Hepatic stellate cell (primary cell): ENCODE measurements at places on chromosomes 6 and 20.

- no peak for DNase-seq
Observed at GRCh38 chr20:1182106-1182505, 2.7 kb downstream of the TMEM74B start.

DNA sequence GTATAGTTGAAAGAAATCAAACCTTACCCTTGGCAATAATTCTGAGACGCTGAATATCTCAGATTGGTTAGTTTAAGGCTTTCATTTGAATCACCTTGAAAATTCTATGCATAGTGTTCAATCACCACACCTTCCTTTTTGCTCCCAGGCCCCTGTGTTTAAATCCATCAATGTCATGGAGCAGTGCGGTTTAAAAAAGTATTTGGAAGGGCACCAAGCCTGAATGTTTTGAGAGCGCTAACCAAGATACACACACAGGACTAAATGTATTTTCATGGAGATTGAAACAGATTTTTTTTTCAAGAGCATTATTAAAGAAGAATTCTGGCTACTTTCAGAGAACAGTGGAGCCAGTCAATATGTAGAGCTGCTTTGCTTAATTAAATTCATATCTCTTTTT lies 195.7 kb downstream of the CENPW start:
- DNase-seq, result no peak

DNA sequence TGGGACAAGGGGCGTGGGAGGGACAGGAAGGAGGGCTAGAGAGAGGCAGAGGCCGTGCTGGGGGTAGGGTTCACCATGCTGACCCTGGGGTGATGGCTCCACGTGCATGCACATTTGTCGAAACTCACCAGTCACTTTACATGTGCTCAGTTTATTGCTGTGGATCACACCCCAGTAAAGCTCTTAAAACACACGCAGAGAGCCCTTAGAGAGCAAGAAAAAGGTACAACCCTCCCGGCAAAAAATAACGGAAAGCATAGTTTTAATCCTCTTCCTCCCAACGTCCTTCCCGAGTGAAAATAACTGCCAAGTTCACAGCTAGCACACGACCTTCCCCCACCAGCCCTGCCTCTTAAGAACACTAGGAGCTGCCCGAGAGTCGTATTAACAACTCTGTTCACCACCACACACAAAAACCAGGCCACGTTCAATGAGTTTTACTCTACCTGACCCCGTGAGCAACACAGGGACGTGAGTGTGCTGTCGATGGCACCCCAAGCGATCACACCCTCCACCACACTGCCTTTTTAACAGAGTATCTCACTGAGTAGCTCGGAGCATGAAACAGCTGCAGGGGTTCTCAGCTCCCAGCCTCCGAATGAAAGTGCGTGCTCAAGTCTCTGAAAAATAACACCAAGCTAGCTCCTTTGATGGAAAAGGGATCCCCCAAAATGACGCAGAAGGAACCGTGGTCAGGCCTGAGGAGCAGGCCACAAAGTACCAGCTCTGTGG lies 39.7 kb downstream of the TAF4 start:
- DNase-seq, result peak; percentile 64

DNA sequence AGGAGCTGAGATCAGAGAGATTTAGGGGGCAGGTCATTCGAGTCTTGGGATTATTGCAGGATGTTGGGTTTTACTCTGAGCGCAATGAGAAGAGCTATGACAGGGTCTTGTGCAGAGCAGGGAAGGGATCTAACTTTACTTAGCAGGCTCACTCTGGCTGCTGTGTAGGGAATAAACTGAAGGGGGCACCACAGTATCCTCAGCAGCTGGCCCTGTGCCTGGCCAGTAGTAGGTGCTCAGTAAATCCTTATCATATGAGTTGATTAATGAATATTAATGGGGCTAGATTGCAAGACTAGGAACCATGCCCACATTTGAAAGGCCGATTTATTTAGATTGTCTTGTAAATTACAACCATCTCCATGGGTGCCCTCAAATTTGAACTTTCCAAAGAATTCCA lies 4.6 kb upstream of the MDGA1 start:
- no peak for DNase-seq

- no peak for DNase-seq
Observed at GRCh38 chr6:148265054-148265453, 77.6 kb upstream of the SASH1 start.

GRCh38 chr20:37190354-37191112 lies 11.2 kb upstream of the MROH8 start:
- no peak for DNase-seq

GRCh38 chr6:84409911-84410310 lies 182.5 kb upstream of the CEP162 start:
- DNase-seq, result no peak

DNA sequence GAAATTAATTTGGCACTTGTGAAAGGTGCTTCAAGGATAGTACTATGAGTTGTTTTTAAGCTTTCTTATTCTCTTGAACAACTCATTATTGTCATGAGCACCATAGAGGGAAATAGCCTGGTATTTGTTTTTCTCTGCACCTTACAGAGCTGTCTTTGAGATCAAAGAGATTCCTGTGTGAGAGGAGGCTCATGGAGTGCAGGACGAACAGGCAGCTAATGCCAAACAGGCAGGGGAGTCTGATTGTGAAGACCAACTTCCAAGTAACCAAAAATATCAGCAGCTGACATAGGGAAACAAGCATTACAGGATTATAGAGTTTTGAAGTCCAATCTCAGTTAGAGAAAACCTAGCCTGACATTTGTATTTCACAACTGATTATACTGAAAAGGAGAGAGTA lies 110.6 kb upstream of the TENT5A start:
- no peak for DNase-seq

GRCh38 chr6:163489584-163489983 lies 75.1 kb downstream of the QKI start:
- DNase-seq, result no peak

GRCh38 chr6:16519265-16520242 lies 241.7 kb downstream of the ATXN1 start:
- DNase-seq, result no peak

DNA sequence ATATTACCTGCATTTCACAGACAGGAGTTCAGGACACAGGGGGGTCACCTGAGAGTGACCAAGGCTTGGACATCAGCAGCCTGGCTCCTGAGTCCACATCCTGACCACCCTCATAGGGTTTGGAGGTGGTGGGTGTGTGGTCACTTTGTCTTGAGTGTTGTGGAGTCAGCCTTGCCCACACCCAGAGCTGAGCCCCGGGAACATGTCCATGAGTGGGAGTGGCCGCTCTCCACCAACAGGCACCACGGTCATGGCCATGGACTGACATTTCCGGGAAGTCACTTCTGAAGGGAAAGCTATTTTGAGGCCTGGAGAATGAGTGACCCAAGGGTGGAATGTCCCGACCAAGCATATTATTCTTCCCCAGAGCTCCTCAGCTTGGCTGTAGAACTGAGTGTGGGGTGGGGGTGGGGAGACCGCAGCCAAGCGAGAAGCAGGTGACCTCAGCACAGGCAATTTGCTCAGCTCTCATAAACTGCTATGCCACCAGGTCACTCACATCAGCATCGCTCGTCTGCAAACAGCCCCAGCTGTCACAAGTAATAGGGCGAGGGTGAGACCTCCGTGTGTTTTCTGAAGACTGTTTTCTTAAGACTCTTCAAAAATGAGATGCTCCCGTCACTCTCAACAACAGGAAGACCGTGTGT lies 348.6 kb upstream of the CDH4 start:
- DNase-seq, result no peak

DNA sequence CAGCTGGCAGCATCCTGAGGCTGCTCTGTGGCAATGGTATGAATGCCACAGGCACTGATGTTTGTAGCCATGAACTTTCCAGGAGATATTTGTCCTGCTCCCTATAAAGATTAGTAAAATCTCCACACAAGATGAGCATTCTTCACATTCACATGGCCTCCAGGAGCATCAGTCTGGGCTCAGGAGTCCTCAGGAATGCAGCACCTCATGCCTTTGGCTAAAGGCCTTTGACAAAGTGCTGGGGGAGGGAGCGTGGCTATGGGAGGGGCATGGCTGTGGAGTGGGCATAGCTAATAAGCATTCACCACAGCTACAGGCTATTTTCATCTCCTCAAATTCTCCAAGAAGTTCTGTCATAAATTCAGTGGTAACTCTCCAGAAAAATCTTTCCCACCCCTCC lies 90.5 kb upstream of the LY86 start:
- no peak for DNase-seq

- no peak for DNase-seq
Observed at GRCh38 chr6:51910851-51911250, 176.6 kb downstream of the PKHD1 start.

DNA sequence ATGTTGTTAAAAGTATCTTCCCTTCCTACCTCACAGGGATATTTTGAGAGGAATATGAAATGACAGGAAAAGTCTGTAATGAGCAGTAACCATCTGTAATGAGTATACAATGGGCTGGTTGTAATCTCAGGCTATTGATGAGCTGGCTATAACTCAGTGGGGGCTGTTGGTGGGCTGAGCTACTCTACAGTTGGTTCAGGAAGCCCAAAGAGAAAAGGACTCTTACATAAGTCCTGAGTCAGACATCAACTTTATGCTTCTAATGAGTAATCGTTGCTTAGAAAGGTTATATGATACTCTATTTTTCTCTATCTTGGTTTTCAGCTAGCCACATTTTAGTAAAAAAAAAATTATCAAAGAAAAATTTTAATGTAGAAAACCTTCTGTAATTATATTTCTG lies 26.4 kb downstream of the ZNF391 start:
- DNase-seq, result no peak

GRCh38 chr6:294656-295565 lies 2.6 kb downstream of the DUSP22 start:
- no peak for DNase-seq

- DNase-seq, result no peak
Observed at GRCh38 chr20:21528870-21529269, 15.0 kb upstream of the NKX2-2 start.

DNA sequence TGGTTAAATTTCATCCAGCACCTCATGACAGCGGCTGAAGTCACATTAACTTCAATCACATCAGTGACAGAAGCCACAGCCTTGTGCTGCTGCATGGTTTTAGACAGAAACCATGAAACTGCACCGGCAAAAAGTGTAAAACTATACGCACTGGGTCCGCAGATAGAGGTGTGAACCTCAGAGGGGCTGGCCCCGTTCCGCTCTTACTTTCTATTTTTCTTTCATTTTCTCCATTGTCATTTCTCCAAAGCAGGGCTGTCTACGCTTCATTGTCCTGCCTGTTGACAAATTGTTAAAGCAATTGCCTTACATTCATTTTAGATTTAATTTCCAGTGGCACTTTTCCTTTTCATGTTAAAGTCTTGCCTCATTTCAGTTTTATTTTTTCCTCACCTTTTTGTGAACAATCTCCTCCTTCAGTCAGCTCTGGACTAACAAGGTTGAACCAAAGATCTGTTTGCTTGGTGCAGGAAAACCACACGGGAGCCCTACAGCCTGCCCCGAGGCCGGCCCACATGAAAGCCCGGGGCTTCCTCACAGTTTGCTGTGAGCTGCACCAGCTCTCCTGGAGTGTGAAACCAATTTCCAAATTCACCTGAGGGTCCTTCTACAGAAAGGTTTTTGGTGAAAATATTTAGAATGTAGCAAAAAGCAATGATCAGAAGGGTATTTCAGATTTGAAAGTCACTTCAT lies 63.7 kb downstream of the PRR18 start:
- DNase-seq, result no peak

DNA sequence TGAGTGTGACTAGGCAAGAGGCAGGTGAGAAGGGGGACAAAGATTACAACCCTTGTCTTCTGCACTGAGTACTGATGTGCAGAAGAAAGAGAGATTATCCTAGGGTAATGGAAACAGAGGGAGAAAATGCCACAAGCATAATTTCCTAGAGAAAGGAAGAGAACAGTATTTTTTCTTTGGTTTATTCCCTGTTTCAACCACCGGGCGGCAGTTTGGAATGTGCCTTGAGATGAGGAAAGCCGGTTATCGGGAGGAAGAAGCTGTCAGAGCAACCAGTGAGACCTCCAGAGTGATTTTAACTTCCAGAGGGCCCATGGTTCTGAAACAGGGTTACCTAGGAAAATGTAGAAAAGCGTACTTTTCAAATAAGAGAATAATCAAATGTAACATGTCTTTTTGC lies 121.4 kb downstream of the REV3L start:
- DNase-seq, result peak; percentile 50

- no peak for DNase-seq
Observed at GRCh38 chr6:156729248-156729647, 47.9 kb upstream of the ARID1B start.
